CD4-positive, alpha-beta T cell treated with Interleukin-10 for 1 hour (primary cell): ENCODE measurements at places on chromosomes 5 and 9.

DNA sequence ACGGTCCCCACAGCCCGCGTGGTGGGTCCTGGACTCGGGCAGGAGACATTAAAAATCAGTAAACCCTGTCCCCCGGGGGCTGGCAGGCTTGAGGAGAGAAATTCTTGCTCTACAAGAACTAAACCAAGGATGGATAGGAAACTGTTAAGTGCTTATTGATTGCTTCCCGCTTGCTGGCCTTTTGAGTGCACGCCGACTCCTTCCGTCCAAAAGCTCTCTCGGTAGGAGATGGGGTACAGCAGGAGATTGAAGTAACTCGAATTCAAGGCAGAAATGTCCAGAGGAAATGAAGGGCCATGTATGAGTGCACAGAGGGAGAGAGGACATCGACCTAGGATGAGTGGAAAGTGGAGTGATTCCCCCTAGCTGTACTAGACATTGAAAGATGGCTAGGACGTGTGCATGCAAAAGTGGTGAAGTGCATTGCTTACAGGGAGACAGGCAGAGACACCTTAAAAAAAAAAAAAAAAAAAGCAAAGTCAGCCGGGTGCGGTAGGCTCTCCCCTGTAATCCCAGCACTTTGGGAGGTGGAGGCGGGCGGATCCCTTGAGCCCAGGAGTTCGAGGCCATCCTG is 923 bp downstream of the RECK start:
- no peak for DNase-seq

- no peak for DNase-seq
Measured at GRCh38 chr5:135066781-135067180, 32.8 kb upstream of the PITX1 start.

GRCh38 chr9:81902196-81902595 is 26.0 kb upstream of the SPATA31D4 start:
- no peak for DNase-seq

DNA sequence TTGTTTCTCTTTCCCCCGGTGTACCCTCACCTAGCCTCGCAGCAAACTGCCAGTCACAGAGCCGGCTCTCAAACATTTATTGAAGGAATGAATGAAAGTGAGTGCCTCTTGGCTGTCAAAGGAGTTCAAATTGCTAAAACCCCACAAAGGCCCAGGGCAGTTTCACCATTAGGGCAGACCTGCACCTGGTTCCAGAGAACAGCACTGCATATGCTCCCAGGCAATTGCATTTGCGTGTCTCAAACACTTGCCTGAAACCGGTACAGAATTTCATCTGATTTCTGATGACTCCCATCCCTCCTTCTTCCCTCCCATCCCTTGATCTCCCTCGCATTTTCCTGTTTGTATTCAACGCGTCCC is 165.6 kb upstream of the ZNF462 start:
- no peak for DNase-seq

DNA sequence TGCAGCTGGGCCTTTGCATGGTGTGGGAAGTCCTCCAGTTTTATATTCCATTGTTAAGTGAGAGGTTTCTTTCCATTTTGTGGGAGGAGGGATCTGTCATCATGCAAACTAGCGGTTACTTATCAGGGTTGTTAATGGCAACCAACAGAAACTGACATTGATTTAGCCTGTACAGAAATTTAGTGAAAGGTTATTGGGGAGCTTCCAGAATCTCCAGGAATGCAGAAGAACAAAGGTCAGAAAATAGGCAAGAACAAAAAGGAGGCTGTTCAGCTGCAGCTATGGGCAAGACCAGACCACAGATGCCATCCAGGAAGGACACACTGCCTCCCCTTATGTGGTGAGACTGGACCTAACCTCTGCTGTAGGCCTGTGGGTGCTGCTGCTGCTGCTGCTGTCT is 395.8 kb downstream of the KDM4C start:
- no peak for DNase-seq

GRCh38 chr9:91914404-91914803 is 35.6 kb downstream of the ROR2 start:
- no peak for DNase-seq

DNA sequence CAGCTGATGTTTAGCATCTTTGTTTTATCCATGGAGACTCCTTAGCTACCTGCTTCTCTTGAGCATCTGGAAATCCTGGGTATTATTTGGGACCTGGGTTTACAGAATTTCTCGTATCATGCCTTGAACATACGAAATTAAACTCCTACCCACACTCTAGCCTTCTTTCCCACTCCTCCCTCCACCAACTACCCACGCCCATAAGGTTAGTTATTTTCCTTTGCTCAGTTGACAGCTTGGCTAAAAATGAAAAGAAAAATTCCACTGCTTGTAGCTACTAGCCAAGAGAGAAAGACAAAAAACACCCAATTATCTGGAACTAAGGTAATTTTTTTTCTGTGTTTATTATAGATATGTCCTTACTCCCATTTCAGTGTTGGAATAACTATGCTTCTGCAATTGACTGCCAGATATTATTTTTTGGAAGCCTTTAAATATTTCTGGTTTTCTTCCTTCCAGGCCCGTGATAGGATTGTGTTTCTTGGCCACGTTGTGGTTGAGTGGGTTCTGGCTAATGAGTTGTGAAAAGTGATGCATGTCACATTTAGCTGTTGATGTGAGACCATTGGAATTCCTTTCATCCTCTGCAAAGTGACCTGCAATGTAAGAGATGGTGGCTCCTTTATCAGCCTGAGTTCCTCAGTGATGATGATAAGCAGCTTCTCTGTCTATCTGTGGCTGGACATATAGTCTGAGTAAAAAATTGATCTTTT is 308.1 kb downstream of the LRRC70 start:
- no peak for DNase-seq

GRCh38 chr9:20236676-20237075 is 385.6 kb downstream of the MLLT3 start:
- no peak for DNase-seq

GRCh38 chr5:11502783-11503182 is 401.5 kb downstream of the CTNND2 start:
- no peak for DNase-seq

GRCh38 chr5:127910307-127910956 is 173.1 kb upstream of the SLC12A2 start:
- DNase-seq = no peak

DNA sequence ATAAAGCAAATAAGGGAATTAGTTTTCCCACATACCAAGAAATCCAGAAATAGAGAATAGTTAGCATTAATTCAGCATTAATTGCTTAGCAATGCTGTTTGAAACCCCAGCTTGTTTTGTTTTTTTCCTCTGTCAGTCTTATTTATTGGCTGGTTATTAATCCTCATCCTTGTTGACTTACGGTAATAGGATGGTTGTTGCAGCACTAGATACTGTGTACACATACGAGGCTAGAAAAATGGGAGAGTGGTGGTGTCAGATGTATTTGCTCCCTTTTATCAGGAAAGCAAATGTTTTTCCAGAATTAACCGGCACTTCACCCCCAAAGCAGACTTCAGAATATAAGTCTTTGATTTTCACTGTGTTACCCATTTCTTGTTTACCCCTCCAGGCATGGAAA is 60.4 kb downstream of the ERBIN start:
- no peak for DNase-seq

- DNase-seq = no peak
Measured at GRCh38 chr9:78215706-78216105, 20.2 kb upstream of the CEP78 start.

DNA sequence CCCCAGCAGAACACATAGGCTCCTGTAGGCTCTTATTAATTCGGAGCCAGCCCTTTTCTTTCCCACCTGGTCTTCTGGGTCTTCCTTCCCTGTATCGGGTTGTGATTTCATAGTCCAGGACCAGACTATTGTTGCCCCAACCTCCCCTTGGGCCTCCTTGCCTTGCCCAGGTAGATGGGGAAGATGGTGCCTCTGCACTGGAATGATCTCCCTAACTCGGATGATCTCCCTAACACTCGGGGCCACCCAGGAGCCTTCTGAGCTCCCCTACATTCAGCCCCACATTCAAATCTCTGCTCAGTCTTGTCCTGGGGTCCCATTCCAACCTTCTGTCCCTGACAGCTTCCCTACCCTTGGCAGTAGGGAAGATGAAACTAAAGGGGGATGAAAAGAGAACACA is 2.7 kb upstream of the IRF1 start:
- no peak for DNase-seq
